ENCODE measurements at places on chromosomes 4 and X.
A peak's percentile ranks its signal among the peaks of the same experiment; 100 is the strongest.

DNA sequence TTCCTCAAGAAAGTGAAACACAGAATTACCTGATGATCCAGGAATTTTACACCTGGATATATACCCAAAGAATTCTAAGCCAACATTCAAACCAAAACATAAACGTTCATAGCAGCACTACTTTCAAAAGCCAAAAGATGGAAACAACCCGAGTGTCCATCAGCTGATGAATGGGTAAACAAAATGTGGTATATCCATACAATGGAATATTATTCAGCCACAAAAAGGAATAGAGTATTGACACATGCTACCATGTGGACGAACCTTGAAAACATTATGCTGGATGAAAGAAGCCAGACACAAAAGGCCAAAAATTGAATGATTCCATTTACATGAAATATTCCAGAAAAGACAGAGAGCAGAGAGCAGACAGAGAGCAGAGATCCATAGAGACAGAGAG lies 52.0 kb downstream of the IRF2 start:
- no peak for DNase-seq

DNA sequence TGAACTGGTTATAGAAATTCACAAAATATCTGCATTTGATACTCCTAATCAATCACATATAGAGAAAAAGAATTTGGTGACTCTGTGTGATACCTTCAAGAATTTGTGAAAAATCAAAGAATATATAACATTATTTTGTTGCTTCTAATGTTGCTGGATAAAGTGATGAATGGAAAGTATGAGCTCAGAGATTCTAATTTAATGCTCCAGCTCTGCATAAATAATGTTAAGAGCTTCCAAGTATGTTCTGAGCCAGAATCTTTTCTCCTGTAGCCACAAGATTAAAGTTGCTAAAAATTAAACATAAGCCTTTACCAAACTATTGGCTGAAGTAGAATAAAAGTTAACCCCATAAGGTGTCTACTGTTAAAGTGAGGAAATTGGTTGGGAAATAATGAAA lies 294.7 kb upstream of the CT83 start:
- no peak for DNase-seq

- DNase-seq, result peak; percentile 95
Observed at GRCh38 chr4:138053641-138054301, 188.4 kb downstream of the SLC7A11 start.

DNA sequence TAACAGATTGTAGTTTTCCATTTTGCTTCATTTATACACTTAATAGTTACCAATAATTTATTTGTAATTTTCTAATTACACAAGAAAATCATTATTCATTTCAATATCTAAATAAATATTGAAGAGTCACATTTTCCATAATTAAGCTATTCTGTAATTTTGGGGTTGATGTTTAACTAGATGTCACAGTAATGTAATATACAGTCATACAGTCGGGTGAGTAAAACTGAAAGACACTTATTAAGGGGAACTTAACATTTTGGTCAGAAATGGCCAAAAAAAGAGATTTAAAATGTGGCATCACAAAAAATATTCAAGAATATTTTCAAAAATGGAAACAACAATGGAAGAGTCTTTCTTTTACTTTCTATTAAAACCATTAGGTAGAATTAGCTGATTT lies 1080.3 kb downstream of the ARAP2 start:
- no peak for DNase-seq

DNA sequence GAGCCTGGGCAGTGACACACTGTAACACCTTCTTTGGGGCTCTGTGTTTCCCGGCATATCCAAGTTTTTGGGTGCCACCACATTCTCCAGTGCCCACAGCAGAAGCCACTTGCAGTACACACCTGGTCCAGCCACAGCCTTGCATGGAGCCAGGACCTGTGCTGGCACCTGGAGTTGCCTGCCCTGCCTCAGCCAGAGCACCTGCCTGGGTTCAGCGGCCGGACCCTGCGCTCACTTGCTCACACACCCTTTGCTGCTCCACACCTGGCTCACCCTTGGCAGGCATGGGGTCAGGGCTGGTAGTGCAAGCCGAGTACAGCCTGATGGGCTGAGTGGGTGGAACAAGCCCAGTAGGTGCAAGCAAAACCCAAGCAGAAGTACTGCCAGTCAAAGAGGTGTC lies 1511.1 kb downstream of the TECRL start:
- no peak for DNase-seq

- no peak for DNase-seq
Observed at GRCh38 chr4:95591278-95591677, 42.5 kb upstream of the UNC5C start.

DNA sequence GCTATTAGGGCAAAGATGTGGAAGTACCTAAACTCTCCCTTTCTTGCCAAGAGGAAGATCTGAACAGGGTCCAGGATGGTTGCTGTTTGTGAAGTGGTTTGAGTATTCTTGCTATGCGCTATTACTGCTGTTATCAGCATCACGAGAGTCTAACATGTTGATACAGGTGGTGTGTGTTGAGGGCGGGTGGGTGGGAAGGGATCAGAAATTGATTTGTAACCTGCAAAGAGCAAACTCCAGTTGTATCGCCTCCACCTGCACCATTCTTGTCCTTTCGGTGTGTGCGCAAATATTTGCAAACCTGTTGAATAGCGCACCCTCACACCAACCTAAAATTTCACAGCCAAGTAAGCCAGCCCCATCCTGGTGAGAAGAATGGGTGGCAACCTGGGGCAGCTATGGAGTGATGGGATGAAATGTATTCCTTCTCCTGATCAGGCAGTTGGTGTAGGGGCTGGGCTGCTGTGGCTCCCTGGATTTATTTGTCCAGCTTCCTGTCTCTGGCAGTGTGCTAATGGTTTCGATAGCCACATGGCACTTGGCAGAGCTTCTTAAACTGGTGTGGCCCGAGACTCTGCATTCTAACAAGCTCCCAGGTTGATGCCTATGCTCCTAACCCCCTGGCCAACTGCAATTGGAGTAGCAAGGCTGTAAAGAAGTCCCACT lies 102.6 kb upstream of the SCML1 start:
- no peak for DNase-seq

DNA sequence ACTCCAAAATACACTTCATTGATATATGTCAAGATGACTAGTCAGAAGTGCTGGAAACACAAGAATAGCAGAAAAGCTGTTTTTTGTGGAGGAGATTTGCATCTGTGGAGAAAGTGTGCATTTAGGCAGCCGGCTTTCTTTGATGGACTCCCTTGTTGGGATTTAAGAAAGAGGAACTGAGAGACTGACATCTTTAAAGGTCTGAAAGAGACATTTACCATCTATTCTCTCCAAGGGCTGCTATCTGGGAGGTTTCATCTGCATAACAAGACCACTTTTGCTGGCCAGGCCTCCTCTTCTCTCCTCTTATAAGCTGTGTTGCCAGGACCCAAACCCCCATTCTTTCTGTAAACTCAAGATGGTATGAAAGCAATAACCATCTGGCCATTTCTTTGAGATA lies 1065.0 kb downstream of the NLGN4X start:
- no peak for DNase-seq

DNA sequence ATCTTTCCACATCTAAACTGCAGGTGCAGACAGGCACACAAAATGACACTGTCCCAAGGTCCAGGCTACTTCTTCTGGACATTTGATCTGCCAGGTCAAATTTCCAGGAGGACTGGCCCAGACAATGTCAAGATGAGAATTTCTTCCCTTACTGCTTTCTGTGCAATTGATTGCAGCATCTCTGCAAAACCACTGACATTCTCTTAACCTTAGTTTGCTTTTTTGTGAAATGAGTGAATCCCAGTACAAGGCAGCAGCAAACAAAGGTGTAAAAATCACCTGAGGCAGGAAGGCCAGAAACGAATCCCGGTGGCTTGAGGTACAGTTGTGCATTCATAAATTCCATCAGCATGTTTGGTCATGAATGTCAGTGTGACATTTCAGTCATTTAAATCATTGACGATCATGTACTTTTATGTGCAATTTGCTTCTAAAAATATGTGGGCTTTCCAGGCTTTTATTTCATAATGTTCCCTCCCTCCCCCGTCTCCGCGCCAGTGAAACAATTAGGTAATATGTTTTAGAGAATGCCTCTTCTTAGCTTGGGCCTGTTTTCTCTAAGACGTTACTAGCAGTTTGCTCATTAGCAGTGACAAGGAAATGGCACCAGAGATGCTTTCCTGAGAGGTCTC lies 39.1 kb downstream of the NHS start:
- DNase-seq, result no peak

- no peak for DNase-seq
Observed at GRCh38 chr4:42596918-42597317, 60.0 kb downstream of the ATP8A1 start.

- no peak for DNase-seq
Observed at GRCh38 chr4:38728631-38729141, 54.1 kb downstream of the TLR10 start.

GRCh38 chr4:1658146-1658545 lies 26.0 kb downstream of the FAM53A start:
- no peak for DNase-seq

DNA sequence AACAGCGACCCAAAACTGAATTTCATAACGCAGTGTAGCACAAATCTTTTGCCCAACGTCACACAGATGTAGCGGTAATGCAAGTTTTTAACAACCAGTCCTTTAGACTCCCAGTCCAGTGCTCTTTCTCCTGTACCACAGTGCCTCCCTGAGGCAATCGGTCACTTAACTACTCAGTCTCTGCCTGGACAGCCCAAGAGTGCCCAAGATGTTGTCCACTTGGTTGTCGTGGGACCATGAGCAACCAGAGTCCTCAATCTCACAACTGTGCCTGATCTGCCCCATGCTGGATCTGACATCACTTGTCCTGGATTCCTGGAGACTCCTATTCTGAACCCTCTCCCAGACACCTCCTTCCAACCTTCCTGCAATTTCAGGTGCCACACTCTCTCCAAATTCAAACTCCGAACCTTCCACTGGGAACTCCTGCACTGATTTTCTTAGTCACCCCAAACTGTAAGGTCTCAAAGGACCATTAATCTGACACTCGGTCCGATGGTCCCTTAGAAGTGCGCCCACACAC lies 702 bp downstream of the MMGT1 start:
- DNase-seq, result no peak

- DNase-seq, result no peak
Observed at GRCh38 chr4:27181693-27182092, 321.1 kb downstream of the STIM2 start.

GRCh38 chrX:70398899-70399298 lies 24.2 kb upstream of the GDPD2 start:
- no peak for DNase-seq

DNA sequence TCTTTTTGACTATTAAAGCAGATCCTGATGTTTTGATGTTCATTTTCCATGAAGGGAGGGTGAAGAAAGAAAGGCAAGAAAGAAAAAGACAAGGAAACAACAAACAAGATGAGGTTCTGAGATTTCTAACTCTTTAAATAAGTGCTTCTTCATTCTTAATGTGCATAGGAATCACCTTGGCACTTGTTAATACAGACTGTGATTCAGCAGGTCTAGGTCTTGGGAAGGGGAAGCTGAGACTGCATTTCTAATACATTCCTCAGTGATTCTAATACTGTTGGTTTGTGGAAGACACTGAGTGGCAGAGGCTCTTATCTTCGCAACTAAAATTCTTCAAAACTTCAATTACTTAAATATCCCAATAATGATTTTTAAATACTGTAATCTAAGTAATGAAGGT lies 95.2 kb upstream of the NAP1L5 start:
- DNase-seq, result no peak

DNA sequence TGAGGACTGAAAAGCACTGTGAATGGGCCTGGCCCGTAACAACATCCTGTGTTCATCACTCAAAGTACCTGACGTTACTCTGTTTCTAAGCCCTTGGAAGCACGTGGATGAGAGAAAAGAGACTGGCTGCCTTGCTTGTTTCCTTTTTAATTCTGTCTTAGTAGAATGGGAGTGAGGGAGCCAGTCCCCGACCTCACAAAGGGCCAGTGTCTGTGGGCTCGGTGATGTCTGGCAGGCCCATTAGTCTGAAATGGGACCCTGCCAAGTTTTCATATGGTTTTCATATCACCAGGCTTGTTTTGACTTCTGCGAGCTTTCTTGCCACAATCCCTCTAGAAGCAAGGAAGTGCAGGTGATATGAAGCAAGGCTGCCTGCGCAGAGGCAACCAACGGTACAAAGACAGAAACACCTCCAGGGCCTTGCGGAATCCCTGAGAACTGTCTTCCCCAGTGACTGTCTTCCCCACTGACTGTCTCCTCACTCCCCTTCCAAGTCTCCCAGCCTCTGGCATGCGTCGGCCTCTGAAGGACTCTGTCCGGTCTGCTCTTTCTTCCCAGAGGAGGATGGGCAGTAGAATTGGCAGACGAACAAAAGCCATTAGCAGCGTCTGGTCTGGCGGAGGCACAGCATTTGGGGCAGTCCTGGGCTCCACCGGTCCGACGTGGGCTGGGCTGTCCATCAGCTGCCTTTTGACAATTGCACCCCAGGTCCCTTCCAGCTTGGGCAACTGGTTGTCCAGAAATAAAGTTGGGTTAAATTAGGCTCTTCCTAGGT lies 20.2 kb upstream of the RASL11B start:
- no peak for DNase-seq

- DNase-seq, result no peak
Observed at GRCh38 chrX:38304010-38304409, 23.3 kb downstream of the RPGR start.

DNA sequence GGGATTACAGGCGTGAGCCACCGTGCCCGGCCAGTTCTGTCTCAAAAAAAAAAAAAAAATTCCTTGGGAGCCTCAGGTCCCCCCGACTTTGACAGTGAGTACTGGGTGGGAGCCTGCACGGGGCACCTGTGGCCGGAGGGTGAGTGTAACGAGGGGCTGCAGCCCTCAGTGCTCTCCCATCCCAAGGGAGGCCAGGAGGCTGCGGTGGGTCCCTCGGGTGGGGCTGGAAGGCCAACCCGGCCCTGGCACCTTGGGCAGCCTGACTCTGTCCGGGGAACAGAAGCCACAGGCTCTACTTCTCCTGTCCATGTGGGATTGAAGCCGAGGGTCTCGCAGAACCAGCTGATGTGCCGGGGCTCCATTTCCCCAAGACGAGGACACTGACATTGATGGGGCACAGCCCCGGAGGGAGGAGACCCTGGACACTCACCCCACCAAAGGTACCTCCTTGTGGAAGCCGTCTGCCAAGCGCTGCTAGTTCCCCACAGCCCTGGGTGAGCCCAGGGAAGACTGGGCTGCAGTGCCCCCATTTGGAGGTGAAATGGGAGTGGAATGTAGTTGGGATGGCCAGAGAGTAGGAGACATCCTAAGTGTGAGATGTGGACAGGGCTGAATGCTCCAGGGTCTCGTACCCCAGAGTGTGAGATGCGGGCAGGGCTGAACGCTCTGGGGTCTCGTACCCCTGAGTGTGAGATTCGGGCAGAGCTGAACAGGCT lies 2.3 kb upstream of the SLC26A1 start:
- no peak for DNase-seq

- DNase-seq, result no peak
Observed at GRCh38 chr4:4591071-4591470, 49.2 kb upstream of the STX18 start.

DNA sequence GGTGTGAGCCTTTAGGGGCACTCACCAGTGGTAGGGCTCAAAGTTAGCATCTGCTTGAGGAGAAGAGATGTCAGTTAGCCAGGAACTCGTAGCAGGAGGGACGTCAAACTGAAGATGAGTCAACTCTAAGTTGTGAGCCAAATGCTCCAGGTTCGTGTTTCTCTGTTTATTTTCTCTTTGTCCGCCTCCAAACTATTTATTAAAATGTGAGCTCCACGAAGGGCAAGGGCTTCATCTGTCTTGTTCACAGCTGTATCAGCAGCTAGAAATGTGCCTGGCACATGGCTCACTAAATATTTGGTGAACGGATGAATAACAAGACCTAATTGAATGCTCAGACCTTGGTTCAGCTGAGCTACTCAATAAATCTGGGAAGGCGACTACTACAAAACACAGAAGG lies 248.9 kb downstream of the BCOR start:
- DNase-seq, result no peak

- DNase-seq, result peak; percentile 100
Observed at GRCh38 chr4:2934813-2935761, 28.1 kb downstream of the NOP14 start.
